Left ventricle myocardium superior (tissue), 1 donor: ENCODE measurements at places on chromosomes 13 and 19. TPM values are rescaled to one million over a fixed set of nuclear protein-coding genes. Genes with fewer than 3 reads are reported as not detected.
A peak's percentile ranks its signal among the peaks of the same experiment; 100 is the strongest.

DNA sequence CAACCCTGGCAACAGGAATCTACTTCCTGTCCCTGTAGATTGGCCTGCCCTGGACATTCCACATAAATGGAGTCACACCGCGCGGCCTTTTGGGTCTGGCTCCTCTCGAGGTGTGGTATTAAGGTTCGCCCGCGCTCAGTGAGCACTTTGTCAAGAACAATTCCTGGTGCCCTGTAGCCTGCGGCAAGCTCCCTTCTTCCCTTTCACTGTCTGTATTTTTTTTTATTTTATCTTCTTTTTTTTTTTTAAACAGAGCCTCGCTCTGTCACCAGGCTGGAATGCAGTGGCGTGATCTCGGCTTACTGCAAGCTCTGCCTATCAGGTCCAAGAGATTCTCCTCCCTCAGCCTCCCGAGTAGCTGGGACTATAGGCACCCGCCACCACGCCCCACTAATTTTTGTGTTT, 28.3 kb downstream of the PEX11G start:
- no peak for DNase-seq

- no peak for DNase-seq
These were observed 391.0 kb downstream of the FGF9 start for GRCh38 chr13:22061806-22062391.

DNA sequence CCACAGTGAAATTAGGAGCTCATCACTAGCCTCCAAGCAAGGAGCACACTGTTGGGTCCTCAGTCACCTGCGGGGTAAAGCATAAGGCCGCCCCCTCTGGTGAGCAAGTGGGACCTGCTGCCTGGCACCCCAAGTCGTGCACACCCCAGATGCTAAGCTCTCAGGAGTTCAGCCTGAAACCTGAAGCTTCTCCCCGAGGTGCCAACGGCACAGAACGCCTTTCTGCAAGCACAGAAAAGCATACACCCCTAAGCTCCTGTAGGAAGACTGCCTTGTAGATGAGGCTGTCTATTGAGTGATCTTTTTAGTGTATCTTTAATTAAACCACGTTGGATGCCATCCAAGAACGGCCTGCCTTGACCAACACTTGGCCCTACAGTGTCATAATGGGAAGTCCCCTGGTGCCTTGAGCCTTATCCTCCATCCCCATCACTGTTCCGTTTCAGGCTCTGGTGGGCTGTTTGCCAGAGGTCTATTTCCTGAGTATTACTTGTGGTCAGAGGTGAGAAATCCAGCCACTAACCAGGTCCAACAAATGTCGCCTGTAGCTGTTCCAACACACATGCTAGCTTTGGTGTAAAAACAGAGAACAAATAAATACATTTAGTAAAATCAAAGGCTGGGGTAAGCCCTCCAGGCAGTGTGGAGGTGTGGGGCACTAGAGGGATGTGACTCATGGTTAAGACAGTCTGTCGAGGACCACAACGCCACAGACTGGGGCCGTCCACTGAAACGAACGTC, 44.8 kb downstream of the C13orf42 start:
- no peak for DNase-seq

DNA sequence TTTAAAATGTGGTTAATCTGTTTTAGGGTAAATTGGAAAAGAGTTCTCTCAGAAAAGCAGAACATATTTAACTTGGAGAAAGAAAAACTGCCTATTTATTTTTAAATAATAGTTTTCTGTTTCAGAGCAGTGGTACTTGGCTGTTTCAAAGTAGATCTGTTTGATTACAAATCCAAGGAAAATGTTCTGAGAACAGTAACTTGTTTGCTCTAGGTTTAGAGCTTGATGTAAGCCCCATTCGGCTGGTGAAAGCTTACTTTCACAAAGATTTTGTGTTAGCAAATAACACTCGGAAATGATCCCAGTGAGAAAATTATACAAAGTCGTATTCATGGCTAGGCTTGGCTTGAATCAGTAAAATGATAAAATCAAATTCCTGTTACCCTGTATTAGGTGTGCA, 395.8 kb upstream of the GPC6 start:
- DNase-seq = no peak

- DNase-seq = peak; percentile 83
These were observed at the start of the genes PEG3 and ZIM2 for GRCh38 chr19:56840451-56841192. TSS of gene PEG3 (minus strand) at chr19:56840726. CDS start at chr19:56824655, 16,071 bp downstream. TSS of gene ZIM2 (minus strand) at chr19:56840726. CDS start at chr19:56824277, 16,449 bp downstream.

DNA sequence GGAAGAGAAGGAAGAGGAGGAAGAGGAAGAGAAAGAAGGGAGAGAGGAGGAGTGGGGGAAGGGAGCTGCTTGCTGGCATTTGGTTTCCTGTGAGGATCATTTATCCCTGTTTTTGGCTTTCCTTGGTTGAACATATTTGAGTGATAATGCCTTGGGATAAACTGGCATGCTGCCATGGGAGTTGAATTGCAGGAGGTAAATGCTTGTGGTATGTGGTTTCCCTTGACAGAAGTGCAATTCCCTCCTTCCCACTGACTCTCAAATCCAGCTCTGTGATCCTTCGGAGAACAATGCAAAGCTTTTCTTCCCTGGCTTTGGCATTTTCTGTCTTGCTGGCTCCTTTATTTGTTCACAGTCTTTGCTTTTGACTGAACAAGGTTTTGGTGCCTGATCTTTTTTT, 27.2 kb upstream of the CBY2 start:
- no peak for DNase-seq

- DNase-seq = no peak
These were observed 24.3 kb downstream of the ERCC5 start for GRCh38 chr13:102869948-102870676.

DNA sequence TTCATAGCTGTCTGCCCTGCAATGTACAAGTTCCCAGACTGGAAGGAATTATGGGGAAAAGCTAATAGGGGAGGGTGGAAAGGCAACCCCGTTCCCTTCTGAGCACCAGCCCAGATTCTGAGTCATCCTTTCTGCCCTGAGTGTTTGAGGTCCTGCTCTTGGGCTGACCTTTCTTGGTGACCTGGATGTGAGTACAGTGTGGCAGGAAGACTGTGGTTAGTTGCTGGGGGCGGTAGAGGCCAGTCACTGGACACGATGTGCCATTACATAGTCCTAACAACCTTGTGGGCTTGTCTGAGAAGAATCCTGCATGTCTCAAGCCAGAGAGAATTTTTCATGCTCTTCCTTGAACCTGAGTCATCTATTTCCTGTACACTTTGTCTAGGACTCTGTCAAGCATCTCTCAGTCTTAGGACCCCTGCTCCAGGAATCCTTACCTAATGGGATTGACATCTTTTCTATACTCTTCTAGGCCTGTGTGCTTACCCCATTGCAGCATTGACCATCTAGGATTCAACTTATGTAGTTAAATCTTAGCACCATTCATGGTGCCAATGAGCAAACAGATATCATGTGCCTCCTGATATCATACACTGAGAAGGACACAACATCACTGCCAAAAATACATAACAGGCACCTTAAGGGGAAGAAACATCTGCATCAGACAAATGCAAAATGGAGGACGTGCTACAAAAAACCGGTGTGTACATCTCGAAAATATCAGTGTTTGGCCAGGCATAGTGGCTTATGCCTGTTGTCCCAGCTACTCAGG, 8.1 kb upstream of the ANGPTL4 start:
- no peak for DNase-seq

The ZNF266 gene
- total RNA-seq = 7.9 TPM

The PSG3 gene
- not detected for total RNA-seq

The ZNF302 gene
- total RNA-seq = 40.2 TPM

The ZNF835 gene
- total RNA-seq = 6.3 TPM

The FXYD1 gene
- total RNA-seq = 489 TPM

The GPR12 gene
- 0.15 TPM for total RNA-seq

The HSPB6 gene
- 676 TPM for total RNA-seq
